ENCODE measurements at places on chromosomes 5 and 9.

- no peak for DNase-seq
Observed at GRCh38 chr5:74499256-74500050, 141.1 kb downstream of the ENC1 start.

DNA sequence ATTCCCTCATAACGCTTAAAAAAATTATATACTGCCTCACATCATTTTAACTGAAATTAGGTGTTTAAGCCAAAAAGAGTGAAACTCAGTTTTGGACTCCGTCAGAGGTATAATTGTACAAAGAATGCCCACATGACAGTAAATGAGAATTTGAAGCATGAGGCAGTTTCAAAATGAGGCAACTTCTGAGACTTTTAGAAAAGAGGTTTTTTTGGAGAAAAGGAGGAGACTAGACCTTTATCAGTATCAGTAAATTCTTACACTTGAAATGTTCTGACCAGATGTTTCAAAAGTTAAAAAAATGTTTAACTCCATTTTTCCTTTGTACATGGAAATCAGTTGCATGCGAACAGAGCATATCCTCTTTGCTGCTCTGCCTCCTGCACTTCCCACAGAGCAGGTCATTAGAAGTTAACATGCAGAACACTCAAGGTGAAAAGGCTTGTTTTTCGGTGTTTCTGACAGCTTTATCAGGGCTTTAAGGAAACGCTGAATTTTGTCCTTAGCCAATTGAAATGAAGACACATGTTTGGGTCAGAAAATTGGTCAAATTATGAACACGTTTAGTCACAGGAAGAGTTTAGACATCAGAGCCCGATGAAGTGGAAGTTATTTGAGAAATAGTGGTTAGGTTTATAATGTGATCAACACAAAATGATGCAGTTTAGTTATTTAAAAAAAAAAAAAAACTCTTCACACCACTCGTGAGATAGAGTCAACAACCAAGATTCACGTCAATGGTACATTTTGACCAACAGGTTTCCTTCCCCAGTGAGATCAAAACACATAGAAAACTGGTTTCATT is 59.5 kb downstream of the PIK3R1 start:
- DNase-seq: no peak

DNA sequence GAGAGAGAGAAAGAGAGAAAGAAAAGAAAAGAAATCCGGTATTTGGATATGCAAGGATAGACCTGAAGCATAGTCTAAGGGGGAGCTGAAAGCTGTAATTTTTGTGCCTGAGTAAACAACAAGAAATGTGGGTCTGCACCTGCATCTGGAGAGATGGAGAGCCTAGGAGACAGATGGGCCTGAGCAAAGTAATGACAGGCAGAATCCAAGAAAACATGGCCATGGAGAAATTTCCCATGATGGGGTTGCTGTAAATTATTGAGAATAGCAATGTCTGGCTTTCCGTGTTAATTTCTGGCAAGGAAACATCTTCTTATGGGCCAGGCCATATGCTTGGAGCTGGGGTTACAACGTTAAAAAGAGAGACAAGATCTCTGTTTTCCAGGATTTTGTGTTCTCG is 40.2 kb downstream of the YIPF5 start:
- no peak for DNase-seq

- DNase-seq: no peak
Observed at GRCh38 chr5:35886381-35886780, 29.7 kb downstream of the IL7R start.

GRCh38 chr5:39774605-39775004 is 349.8 kb upstream of the DAB2 start:
- DNase-seq: no peak

- DNase-seq: no peak
Observed at GRCh38 chr9:121556580-121556979, 56.9 kb upstream of the GGTA1 start.

- no peak for DNase-seq
Observed at GRCh38 chr5:14679595-14679994, 15.1 kb downstream of the OTULIN start.

DNA sequence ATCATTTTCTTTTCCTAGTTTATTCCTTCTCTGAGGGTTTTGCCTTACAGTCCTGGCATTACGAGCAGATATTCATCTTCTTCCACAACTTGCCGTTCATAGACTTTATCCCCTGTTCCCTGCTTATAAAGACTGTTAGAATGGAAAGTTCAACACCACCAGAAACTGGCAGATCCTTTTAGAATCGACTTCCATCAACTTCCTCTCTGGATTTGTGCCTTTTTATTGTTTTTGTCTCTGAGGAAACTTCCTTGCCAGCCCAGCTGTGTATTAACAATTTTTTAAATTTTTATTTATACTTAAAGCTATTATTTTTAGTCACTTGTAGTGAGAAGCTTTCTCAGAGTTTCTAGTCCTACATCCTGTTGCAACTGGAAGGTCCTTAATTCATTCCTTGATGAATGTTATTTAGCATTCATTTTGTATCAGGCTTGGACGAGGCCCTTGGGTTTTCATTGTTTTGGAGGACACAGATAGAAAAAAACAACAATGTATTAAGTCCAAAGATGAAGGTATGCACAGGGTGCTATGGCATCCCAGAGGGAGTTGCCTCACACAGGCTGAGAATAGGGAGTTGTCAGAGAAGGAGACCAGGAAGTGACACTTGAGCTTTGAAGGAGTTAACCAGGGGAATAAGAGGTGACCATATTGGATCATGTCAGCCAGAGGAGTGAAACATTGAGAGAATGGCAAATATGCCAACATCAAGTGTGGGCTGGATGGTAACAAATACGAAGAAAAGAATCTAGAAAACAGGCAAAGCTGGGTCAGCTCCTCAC is 81.3 kb downstream of the ADAMTSL1 start:
- no peak for DNase-seq

DNA sequence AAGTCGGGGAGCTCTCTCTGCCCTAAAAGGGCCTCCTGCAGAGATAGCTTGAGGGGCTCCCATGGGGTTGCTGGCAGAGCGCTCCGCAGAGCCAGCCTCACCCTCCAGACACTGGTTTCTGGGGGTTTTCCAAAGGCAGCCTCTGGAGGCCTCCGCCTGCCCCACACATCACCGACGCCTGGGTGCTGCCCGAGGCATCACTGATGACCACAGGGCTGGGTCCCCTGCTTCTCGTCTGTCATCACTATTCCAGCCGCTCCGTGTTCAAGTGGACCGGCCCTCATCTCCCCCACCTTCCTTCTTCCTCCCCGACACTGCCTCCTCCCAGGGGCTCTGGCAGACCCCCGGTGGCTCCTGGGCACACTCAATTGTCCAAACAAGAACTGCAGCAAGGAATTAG is 64.1 kb upstream of the IRX4 start:
- no peak for DNase-seq

All from activated CD4-positive, alpha-beta T cell treated with anti-CD3 and anti-CD28 coated beads, Interleukin-2, amount 50 U/mL, for 24 hours (primary cell).